ENCODE measurements at places on chromosomes 4 and X.

GRCh38 chr4:169899295-169899694 is 126.9 kb downstream of the MFAP3L start:
- no peak for DNase-seq

DNA sequence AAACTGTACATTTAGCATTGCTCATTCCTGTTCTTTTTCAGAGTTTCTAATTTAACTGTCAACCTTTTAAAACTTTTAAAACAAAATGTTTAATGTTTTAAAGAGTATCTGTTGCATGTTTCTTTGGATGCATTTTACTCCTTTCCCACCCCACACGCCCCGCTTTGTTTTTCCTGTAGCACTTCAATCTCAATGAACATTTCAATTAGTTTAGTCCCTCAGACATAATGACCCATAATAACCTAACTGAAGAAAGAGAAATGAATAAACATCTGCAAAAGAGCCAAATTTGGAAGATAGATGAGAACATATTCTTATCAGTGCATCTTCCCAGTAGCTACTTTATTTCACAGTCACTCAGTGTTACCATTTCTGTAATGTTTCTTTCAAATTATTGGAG is 7.5 kb downstream of the PCDH10 start:
- DNase-seq = no peak

- DNase-seq = no peak
Observed at GRCh38 chr4:2048831-2049230, 10.3 kb upstream of the NAT8L start.

GRCh38 chr4:6443035-6444023 is 29.1 kb downstream of the PPP2R2C start:
- peak; percentile 27 for DNase-seq

DNA sequence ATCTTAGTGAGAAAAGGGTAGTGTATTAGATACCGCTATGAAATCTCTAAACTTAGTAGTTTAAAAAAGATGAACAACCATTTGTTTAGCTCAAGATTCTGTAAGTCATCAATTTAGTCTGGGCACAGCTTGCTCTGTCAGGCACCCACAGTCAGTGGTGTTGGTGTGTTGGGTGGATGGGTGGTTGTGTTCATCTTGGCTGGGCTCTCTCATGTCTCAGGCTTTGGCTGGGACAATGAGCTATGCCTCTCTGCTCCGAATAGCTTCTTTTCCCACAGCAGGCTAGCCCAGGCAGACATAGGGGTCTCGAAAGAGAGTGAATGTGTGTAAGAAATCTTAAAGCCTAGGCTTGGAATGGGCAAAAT is 127.0 kb upstream of the GATB start:
- no peak for DNase-seq

DNA sequence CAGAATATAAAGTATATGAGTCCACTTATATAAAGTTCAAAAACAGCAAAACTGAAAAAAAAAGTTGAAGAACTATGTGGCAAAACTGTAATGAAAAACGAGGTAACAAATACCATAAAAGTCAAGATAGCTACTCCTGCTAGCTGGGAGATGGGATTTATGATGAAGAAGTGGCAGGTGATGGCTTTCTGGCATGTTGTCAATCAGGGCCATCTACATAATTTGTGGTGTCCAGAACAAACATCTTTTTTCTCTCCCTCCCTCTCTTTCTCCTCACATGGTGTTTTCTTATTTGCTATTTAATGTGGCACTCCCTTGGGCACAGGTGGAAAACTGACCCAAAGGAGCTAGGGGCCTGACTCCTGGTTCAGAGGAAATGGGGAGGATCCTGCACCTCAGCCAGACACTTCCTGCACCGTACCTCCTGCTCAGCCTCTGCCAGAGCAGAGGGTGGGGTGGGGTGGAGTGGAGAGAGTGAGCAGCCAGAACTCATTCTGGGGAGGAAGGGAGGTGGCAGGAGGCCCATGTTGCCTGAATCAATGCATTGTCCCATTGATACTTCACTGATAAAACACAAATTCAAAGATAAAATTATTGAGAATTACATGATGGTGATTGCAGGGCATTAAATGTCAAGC is 5.3 kb upstream of the SAP30 start:
- no peak for DNase-seq

GRCh38 chrX:103585411-103586313 is at the start of gene TCEAL4:
TSS of gene TCEAL4 (plus strand) at chrX:103585515. CDS start at chrX:103586676, 1,161 bp downstream.
- DNase-seq = peak; percentile 68

- no peak for DNase-seq
Observed at GRCh38 chr4:182415116-182415515, 171.9 kb downstream of the TENM3 start.

Measured in NCI-H82 (cell line).